CD4-positive, alpha-beta T cell treated with Interferon alpha-2 for 1 hour (primary cell): ENCODE measurements at places on chromosomes 3 and 15.

DNA sequence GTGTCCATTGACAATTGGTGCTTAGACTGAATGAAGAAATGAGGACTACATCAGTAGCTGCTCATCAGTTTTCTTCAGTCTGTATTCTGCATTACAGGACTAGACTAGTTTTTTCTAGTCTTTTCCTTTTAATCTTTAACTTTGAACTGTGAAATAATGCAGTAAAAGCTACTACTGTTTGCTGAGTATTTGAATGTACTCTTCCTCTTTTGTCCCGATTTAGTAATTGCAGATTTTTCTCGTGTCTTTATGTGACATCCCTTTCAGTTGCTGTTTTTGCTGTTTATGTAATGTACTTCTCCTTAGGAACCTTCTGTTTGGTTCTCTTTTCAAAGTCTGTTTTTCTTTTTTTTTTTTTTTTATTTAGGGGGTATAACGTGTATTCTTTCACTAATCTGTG, 17.4 kb downstream of the MFSD1 start:
- DNase-seq = no peak

GRCh38 chr3:192927016-192927415, 9.4 kb upstream of the MB21D2 start:
- DNase-seq = no peak

DNA sequence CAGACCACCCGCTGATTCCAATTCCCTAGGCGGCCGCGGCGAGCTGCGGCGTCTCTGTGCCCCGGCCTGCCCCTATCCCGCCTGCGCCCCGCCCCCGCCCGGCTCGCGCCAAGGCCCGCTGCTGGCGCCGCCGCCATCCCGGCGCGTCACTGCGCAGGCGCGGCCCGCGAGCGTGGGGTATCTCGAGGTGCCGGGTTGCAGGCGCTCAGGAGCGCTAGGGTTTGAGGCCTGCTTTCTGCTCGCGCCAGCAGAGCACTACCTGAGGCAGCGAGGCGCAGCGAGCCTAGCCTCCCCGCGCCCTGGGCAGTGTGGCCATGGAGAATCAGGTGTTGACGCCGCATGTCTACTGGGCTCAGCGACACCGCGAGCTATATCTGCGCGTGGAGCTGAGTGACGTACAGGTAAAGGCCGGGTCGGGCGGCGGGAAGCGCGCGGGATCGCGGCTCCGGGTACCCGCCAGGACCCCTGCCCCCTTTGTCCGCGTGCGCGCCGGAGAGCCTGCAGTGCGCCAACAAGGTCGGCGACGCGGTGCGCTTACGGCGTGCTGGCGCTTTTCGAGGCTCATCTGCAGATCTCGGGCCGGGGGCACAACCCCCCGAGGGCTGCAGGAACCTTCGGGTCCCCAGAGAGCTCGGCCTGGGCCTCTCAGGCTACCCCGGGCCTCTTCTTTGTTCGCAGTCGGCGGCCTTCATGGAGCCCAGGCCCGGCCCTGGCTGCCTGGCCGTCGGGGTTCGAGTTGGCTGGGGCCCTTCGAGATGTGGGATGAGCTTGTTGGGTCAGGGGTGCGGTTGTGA, at the start of gene HACD3:
Gene HACD3, plus strand, starts transcription at position 146 of the 794 bp plus-strand sequence. Its CDS starts 169 bp downstream, at position 315.
- peak; percentile 91 for DNase-seq

- DNase-seq = no peak
Observed at GRCh38 chr3:39332525-39332924, 3.0 kb downstream of the CCR8 start.

DNA sequence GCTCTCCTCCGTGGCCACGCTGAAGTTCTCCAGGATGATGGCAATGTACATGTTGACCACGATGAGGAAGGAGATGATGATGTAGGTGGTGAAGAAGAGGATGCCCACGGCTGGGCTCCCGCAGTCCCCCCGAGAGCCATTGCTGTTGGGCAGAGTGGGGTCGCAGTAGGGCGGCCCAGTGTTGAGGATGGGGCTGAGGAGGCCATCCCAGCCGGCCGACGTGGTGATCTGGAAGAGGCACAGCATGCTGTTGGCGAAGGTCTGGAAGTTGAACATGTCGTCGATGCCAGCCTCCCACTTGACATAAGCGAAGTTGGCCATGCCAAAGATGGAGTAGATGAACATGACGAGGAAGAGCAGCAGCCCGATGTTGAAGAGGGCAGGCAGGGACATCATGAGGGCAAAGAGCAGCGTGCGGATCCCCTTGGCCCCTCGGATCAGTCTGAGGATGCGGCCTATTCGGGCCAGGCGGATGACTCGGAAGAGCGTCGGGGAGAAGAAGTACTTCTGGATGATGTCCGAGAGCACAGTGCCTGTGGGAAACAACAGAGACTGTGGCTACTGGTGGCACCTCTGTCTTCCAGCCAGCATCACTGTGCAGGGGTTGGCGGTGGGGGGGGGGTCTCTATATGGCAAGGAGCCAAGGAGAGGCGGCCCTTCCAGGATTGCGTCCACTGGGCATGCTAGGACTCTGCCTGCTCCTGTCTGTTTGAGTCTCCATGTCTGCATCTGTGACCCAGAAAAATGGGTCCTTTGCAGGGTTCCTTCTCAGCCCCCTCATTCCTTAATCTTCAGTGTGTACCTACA, 55.1 kb downstream of the EXOG start:
- DNase-seq = no peak

GRCh38 chr3:187931101-187931500, 185.8 kb upstream of the BCL6 start:
- DNase-seq = no peak

GRCh38 chr3:134542287-134542958, 56.6 kb downstream of the CEP63 start:
- DNase-seq = no peak

- no peak for DNase-seq
Observed at GRCh38 chr15:70530503-70530902, 232.9 kb downstream of the UACA start.

GRCh38 chr15:79736435-79737000, 160.3 kb downstream of the MTHFS start:
- DNase-seq = no peak

- DNase-seq = no peak
Observed at GRCh38 chr15:52228921-52229320, 37.7 kb upstream of the GNB5 start.

- DNase-seq = peak; percentile 80
Observed at GRCh38 chr3:108124337-108125152, 33.7 kb upstream of the CD47 start.

GRCh38 chr3:88611826-88612326, 462.1 kb downstream of the C3orf38 start:
- DNase-seq = no peak

GRCh38 chr3:126530171-126531050, 6.5 kb downstream of the CHST13 start:
- DNase-seq = peak; percentile 39

DNA sequence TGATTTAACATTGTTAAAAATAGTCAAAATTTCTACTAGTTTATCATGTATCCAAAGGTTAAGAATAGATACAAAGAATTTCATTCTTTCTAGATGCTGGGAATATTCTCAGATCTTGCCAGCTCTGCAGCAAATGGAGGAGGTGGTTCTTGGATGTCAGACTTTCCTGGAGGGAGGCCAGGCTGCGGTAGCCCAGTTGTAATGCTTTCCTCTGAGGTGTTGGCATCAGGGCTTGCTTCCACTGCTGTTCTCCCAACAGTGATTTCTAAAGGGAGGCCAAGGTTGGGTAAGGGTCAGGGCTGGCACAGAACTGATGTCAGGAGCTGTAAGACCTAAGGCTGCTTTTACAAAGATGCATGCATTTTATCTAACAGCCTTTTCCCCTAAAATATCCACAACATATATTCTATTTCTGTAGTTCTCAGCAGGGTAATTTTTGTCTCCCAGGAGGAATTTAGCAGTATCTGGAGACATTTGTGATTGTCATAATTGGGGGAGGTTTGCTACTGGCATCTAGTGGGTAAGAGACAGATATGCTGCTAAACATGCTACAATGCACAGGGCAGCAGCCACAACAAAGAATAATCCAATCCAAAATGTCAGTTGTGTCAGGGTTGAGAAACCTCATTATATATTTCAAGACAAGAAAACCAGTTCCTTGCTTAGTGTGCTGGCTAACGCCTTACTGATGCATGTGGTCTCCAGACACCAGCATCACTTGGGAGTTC, 42.0 kb upstream of the SPTSSB start:
- DNase-seq = no peak

DNA sequence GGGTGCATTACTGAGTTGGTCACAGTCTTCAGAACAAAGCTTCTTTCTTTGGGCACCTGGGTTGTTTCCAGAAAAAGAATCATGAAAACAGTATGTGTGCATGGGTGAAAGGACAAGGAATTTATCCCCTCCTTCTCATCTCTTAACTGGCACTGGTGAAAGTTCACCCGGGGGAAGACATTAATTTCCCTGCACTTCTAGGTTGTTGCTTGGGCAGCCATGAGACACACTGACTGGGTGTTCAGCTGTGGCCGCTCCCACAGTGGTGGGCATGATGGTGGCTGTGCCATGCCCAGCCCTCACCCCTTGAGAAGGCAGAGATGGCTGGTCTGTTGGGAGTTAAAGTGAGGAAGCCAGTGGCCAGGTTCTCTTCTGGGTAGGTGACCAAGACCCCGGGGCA, 16.6 kb upstream of the KY start:
- no peak for DNase-seq

- no peak for DNase-seq
Observed at GRCh38 chr15:69380100-69380725, 33.9 kb upstream of the KIF23 start.

- DNase-seq = no peak
Observed at GRCh38 chr15:39381517-39381916, 199.4 kb upstream of the THBS1 start.

GRCh38 chr3:106299300-106300098, 430.7 kb upstream of the CBLB start:
- no peak for DNase-seq
